CD4-positive, alpha-beta T cell treated with Interleukin-4 for 4 hours (primary cell): ENCODE measurements at places on chromosomes 3 and 15.

DNA sequence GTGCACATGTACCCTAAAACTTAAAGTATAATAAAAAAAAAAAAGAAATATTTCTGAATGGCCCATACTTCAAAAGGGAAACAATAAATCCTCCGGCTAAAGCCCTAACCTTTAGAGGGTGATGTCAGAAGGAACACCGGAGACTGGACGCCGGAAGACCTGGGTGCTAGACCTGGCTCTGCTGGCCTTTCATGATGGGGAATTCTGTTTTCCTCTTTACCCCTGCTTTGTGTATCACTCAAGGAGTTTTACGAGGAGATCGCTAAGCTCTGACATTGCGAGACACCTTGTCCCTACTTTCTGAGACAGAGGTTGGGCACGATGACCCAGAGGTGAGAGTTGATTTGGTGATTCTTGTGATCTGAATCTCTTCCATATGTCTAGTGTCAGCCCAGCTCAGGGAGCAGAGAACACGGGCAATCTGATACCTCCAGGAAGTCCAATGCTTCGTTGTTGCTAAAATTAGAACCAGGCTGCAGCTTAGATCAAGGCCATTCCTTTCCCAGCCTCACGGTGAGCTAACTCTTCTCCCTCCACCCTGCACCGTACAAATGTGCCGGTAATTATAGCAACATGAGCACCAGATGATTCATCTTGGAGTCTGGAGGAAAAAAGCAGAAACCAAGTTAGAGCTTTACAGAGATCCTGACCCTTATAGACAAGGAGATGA, 42.0 kb upstream of the CFAP161 start:
- no peak for DNase-seq

DNA sequence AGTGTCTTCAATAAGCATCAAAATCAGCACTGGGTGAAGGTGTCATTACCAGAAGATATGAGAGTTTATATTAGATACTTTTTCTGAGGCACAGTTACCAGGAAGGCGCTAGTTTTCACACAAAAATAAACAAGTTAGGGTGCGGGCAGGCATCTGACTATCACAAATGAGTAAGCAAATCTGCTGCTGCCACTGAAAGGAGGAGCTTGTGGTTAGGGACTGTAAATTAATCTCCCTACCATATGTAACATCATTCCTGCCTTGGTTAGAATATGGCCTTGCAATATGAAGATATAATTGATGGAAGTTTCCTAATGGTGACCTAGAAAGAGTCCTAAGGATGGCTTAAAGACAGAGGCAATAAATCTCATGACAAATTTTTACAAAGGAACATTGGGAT, 19.5 kb upstream of the EID1 start:
- DNase-seq: no peak

GRCh38 chr15:101497484-101498034, 8.1 kb upstream of the PCSK6 start:
- no peak for DNase-seq

GRCh38 chr15:51128701-51129100, 34.0 kb upstream of the TNFAIP8L3 start:
- DNase-seq: no peak

DNA sequence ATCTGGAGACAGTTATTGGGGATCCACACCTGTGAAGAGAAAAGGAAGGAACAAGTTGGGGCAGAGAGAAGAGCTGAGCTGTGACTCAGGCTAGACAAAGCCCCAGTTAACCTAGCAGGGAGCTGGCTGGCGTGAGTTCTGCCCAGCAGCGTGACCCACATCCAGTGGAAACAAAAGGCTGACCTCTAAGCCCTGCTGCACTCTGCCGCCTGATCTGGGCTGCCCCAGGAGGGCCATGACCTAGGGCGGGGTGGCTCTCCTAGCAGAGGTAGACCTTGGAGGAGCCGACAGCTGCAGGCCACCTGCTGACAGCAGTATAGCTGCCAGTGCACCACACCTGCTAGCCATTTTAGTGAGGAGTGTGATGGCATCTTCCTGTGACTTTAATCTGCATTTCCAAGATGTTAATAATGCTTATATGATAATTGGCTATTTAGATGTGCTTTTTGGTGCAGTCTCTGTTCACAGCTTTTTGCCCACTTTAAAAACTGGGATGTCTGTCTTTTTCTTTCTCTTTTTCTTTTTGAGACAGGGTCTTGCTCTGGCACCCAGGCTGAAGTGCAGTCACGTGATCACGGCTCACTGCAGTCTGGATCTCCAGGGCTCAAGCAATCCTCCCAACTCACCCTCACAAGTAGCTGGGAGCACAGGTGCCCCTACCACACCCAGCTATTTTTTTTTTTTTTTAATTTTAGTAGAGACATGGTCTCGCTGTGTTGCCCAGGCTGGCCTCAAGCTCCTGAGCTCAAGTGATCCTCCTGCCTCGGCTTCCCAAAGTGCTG, 78.1 kb downstream of the LSM3 start:
- no peak for DNase-seq

GRCh38 chr3:71724584-71725270, 475 bp downstream of the EIF4E3 start:
- DNase-seq: no peak

- DNase-seq: no peak
Measured at GRCh38 chr15:31473385-31474058, 146.9 kb downstream of the KLF13 start.

GRCh38 chr3:58411036-58411435, 22.6 kb downstream of the PDHB start:
- no peak for DNase-seq

GRCh38 chr3:26997226-26997625, 372.0 kb downstream of the NEK10 start:
- no peak for DNase-seq

DNA sequence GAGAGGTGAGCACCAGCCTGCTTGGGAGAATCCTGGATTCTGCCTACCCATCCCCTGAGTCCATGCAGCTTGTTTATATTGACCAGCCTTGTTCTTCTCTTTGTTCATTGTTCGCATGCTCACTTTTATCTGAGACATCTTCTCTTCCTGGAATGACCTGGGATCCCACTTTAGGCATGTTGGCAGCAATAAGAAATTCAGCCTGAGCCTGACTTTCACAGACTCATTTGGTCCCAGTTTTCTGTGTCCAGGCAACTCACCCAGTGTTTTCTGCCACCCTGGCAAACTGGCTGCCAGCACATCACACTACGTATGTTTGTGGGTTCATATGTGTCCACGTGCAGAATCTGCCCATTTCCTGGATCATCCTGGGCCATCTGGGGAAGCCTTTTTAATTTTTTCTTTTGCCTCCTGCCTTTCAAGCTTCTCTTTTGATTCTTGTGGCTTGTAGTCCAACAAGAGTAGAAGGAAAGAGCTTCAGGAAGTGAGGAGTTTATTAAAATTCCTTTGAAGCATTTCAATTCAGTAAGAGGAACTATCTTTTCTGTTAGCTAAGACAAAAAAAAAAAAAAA, 199.9 kb downstream of the FNDC3B start:
- DNase-seq: no peak

- no peak for DNase-seq
Measured at GRCh38 chr3:79848876-79849275, 81.1 kb upstream of the ROBO1 start.

- DNase-seq: peak; percentile 49
Measured at GRCh38 chr15:40310001-40310959, 2.5 kb upstream of the PLCB2 start.

DNA sequence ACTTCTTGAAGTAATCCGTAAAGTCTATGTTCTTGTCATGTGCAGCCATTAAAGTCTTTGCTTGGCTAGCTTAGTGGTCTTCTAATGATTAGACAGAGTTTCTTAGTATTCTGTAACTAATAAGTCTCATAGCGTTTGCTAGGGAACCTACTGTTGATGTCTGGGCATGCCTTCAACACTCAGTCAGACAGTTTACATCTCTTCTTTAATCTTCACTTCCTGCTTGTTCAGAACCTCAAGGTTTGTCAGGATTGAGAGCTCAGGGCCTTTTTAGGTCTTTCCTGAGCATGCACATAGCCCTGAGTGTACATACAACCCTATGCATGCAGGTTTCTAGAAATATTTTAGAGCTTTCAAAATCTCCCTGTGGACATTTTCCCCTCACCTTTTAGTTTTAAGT, 426.3 kb downstream of the AGBL1 start:
- DNase-seq: no peak

DNA sequence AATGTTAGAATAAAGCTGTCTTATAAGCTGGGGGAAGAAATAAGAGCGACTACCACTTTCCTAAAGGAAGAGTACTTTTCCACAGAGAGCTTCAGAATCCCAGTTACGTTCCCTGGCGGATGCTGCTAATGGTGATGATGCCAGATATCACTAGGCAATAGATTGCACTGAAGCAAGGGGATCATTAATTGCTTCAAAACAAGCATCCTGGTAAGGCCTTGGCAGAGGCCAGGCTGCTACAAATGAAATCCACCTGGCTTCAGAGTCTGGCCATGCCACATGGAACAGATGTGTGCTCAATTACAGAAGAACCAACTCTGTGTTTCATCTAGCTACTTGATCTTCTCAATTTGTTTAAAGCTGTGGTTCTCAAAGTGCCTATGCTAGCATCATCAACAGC, 129.2 kb upstream of the IL12A start:
- DNase-seq: no peak
